Ecto neural progenitor cell (in vitro differentiated cells): ENCODE measurements at places on chromosomes 6 and 20.

DNA sequence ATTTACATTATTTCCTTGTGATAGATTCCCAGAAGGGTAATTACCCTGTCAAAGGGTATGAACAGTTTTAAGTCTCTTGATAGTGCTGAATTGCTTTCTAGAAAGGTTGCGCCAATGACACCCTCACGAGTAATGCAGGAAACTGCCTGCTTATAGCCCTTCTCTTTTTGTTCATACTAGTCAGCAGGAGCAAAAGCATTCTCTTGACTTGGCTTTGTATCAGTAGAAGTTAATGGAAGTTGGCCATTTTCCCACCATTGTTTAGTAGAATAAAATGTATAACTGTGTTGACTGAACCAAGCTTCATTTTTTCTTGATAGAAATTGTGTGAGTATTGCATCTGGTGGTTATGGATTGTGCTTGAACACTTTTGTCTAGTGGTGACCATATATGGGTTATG, 100.1 kb downstream of the FARS2 start:
- DNase-seq: no peak

- no peak for DNase-seq
These were observed 331.4 kb upstream of the QKI start for GRCh38 chr6:163083141-163083540.

DNA sequence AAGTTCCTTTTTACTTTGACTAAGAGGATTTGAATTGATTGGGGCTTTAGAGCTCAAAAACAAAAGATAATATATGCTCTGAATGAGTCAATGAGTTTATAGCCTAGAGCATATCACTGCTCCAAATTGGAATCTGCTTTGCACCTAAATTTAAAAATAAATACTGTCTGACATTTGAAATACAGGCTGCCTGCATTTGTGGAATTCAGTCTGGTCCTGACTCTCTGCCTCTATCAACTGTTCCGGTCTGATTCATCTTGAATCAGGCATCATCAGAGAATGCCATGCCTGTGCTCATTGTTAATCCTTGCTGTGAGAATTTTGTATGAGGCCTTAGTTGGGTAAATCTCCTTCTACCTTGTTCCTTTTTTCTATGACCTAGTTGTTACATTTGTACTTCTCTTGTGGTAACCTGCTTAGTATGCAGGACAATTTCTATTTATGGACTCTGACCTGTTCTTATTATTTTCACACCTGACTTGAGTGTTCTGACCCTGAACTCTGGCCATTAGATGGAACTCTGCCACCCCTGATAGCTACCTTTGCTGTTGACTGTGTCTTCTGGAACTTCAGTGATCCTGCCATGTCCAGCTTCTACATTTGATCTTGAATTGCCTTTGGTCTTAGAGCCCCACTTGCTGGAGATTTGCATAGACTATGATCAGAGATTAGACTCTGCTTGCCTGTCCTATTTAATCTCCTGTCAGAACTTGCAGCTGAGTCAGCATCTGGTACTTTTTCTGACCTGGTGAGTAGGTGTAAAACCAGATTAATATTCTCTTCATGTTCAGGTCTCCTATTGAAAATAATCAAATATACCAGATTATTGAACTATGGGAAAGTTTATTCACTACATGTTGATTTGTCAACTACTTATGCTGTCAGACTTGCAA, 442.7 kb upstream of the HS3ST5 start:
- DNase-seq: no peak

DNA sequence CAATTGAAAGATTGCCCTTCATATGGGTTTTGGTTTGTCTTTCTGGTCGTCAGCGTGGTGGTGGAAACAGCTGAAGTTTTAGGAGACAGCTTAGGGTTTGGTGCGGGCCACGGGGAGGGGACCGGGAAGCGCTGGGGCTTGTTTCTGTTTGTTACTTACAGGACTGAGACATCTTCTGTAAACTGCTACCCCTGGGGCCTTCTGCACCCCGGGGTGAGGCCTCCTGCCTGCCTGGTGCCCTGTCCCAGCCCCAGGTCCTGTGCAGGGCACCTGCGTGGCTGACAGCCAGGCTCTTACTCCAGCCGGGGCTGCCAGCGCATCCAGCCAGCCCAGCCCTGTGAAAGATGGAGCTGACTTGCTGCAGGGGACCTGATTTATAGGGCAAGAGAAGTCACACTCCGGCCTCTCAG, 22.8 kb downstream of the NPEPL1 start:
- peak; percentile 29 for DNase-seq

DNA sequence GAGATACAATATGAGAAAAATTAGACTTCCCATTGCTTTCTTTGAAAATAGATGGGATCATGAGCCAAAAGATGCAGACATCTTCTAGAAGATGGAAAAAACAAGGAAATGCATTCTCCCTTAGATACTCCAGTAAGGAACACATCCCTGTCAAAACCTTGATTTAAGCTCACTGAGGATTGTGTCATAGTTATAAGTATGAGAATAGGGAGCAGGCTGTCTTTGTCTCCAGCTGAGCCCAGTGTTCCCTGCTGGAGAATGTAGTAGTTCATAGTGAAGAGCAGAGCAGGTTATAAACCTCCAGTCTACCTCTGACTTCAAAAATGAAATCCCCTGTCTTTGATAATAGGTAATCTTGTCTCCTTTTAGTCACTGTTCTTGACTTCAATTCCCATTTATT, 589.9 kb downstream of the PHF3 start:
- no peak for DNase-seq

GRCh38 chr6:158737710-158738615, 81.2 kb downstream of the EZR start:
- no peak for DNase-seq

DNA sequence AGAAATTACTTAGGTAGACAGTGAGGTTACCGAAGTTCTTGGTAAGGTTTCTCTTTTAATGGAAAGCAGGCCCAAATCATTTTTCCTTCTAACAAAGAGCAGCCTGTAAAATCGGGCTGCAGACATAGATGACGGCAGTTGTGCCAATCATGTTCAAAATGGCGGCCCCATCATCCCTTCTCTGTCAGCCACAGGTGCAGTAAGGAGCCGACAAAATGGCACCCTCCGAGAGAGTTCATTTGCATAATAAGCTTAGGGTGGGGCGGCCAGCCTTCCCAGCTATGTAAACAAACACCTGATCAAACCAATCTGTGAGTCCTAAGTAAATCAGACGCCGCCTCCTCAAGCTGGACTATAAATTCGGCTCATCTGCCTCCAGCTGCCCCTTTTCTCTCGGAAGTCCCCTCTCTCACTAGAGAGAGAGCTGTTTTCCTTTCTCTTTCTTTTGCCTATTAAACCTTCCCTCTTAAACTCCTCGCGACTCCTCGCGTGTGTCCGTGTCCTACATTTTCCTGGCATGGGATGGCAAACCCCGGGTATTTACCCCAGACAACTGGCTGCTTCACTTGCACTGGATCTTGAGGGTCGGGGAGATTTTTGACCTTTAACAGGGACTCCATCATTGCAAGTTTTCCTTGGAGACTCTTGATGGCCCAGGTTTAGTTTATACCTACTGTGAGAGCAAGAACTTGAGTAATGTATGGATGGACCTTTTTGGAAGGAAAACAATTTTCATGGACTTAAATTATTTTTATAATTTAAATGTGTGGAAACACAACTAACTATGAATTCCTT, 8.9 kb upstream of the DDR1 start:
- DNase-seq: no peak

- no peak for DNase-seq
These were observed 114.4 kb upstream of the SLC22A23 start for GRCh38 chr6:3571250-3571681.

- no peak for DNase-seq
These were observed 95.7 kb downstream of the SCP2D1 start for GRCh38 chr20:18909254-18909653.

DNA sequence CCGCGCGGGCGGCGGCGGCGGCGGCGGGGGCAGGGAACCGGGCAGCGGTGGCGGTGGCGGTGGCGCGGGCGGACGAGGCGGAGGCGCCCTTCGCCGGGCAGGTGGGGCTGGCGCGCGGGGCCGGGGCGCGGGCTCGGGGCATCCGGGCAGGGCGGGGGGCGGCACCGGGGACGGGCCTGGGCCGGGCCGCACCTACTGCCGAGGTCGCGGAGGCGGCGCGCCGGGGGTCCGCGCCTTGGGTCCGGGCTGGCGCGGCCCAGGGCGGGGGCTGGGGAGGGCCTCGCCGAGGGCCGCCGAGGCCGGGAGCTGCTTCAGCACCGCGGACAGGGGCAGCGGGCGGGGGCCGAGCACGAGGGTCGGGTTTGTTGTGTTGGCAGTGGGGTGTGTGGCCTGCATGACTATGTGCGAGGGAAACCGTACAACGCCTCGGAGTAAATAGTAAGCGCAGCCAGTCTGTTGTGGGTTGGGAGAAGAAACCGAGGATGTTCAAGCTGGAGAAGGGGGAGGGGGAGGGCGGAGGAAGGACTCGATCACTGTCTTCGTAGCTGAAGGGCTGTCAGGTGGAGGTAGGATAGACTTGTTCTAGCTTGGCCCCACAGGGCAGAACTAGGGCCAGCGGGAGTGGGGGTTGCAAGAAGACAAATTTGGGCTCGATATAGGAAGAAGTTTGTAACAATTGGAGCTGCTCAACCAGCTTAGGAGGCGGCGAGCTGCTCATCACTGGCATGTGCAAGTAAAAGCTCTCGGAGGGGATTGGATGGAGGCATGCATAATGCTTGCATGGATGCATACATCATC, 593 bp downstream of the MMP24 start:
- DNase-seq: peak; percentile 84

- no peak for DNase-seq
These were observed 413.5 kb downstream of the PRKN start for GRCh38 chr6:162313922-162314660.

DNA sequence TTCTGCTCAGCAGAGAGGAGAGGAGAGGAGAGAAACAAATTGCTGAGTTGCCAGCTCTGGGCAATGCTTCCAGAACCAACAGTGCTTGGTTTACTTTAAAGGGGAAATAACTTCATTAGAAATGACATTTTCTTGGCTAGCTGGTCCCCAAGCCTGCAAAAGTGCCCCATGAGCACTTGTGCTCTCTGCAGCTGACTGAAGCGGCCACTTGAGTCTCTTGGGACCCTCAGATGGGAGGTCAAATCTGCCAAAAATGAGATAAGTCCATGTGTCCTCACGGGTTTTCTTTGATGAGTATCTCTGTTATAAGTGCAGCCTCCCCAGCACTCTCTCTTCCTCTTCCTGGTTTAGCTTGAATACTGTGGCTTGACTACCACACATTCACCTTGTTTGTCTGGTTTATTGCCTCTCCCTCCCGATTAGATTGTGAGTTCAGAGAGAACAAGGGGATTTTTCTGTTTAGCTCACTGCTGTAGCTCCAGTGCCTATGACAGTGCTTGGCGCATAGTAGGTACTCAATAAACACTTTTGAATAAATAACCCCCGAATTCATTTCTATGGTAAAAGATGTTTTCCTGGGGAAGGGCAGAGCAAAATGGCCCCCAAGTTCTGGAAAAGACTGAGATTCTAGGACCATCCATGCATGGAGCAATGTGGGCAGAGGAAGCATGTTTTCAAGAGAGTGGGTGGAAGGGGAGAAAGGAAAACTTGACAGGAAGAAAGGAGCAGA, 7.0 kb upstream of the RIN2 start:
- no peak for DNase-seq

DNA sequence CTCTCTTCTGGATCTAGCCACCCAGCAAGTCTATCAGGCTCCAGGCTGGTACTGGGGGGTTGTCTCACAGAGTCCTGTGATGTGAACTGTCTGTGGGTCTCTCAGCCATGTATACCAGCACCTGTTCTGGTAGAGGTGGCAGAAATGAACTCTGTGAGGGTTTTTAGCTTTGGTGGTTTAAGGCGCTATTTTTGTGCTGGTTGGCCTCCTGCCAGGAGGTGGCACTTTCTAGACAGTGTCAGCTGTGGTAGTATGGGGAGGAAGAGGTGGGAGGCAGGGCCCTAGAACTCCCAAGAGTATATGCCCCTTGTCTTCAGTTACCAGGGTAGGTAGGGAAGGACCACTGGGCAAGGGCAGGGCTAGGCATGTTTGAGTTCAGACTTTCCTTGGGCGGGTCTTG, 75.8 kb downstream of the SNAP91 start:
- DNase-seq: no peak

DNA sequence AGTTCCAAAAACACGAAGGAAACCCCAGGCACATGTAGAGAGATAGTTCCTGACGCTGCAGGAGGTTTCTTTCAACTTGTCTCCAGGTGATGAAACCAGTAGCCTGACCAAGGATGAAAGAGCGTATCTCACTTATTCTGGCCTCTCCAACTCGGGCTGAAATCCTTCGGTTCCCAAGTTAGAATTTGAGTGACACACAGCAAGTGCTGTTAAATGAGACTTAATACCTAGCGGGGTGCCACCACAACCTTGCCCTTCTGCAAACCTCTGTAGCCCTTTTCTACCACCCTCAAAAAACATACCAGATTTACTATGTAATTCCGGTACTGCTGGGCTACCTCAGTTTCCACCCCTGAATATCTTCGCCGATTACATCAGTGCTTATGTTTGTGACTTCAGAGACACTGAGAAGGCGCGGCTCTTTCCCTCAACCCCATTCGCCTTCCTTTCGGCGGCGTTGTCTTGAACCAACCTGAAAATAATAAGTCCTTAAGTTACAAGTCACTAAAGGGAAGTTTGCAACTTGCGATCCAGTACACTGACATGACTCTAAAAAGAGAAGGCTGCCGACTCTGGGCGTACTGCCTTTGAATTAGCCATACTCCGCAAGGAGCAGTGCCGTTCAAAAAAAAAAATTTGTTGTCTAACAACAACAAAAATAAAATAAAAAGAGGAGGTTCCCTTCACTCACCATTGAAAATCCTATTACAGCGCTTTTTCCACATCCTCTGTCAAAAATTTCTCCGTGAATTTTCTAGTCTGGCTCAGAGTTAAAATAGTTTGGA, 194.9 kb upstream of the ZNF184 start:
- no peak for DNase-seq

DNA sequence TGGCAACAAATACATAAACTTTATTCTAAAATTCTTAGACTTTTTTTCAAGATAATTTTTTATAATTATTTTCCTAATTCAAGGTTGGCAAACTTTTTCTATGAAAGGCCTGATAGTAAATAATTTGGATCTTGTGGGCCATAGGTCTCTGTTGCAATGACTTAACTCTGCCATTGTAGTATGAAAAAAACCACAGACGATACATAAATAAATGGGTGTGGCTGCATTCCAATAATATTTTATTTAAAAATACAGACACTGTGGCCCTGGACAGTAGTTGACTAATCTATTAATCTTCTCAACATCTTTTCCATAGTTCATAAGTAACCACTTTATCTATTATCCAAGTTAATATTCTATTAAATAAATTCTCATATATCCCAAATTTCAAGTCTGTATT, 281.1 kb downstream of the SYNE1 start:
- no peak for DNase-seq

DNA sequence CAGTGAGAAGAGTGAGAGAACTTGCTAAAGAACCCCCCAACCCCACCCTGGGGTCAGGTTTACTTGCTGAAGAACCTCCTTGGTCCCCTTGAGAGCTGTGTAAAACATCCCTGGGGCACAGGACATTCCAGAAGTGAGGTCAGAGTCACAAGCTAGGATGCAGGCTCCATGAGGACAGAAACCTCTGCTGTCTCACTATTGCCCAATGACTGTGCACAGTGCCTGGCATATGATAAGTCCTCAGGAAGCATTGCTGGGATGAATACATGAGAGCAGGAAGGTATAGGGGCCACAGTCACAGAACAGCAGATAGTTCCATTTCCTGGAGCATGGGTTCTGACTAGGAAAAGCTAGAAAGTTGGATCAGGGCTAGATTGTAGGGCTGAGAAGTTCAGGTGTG, 18.4 kb downstream of the NT5E start:
- no peak for DNase-seq
